ENCODE measurements at places on chromosomes 6 and 20.

DNA sequence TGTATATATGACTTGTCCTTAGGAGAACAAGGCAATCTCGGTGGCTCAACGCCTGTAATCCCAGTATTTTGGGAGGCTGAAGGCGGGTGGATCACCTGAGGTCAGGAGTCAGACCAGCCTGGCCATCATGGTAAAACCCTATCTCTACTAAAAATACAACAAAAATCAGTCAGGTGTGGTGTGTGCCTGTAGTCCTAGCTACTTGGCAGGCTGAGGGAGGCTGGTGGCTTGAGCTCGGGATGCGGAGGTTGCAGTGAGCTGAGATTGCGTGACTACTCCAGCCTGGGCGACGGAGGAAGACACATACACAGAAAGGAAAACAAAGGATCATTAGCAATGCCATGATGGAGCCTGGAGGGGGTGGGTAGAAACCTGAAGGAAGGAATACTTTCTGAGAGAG, 166.6 kb upstream of the RREB1 start:
- no peak for DNase-seq

DNA sequence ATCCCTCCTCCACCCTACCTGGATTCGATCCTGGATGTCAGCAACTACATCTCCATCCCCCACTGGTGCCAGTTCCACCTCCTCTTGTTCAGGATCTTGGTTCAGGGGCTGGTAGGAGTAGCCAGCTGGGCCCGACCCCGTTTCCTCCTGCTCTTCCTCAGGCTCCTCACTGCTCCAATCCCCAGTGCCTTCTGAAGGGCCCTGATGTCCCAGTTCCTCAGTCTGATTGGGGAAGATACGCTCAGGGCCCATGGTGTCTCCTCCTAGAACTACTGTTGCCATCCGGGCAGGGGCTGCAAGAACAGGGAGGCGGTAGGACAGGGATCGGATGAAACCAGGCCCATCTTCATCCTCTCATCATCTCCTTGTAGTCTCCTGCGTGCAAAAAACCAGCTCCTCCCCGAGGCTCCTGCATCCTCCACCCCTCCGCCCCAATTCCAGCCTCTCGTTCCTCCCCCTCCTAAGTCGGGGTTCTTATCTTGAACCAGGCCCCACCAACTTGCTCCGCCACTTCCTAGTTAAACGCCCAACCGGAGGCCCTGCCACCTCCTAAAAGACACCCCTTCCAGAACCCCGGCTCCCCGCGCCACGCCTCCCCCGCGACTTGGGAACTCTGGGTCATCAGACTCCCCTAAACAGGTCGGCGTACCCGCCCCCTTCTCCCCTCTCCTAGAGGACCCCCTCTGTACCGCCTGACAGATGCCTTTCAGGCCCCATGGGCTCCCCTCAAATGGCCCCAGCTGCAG, 476 bp downstream of the MEA1 start:
- DNase-seq, result no peak

- no peak for DNase-seq
Measured at GRCh38 chr6:44146685-44147084, 11.9 kb upstream of the CAPN11 start.

GRCh38 chr6:113351173-113351834, 505.8 kb upstream of the MARCKS start:
- DNase-seq, result peak; percentile 77

- DNase-seq, result no peak
Measured at GRCh38 chr20:15582146-15582760, 991.0 kb downstream of the KIF16B start.

DNA sequence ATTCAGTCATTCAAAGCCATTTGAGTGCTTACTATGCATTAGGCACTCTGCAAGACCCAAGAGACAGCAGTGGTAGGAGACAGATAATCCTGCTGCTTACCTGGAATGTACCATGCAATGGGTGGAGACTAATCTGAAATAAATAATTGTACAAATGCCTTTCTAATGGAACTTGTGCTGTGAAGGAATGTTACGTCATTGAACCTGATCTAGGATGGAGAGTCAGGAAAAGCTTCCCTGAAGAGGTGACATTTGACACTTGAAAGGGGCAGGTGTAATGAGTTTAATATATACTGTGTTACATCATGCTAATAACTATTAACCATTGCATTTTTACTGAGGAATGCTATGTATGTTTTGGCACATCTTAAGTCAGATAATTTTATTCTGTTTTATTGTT, 491.0 kb upstream of the FLRT3 start:
- DNase-seq, result no peak

DNA sequence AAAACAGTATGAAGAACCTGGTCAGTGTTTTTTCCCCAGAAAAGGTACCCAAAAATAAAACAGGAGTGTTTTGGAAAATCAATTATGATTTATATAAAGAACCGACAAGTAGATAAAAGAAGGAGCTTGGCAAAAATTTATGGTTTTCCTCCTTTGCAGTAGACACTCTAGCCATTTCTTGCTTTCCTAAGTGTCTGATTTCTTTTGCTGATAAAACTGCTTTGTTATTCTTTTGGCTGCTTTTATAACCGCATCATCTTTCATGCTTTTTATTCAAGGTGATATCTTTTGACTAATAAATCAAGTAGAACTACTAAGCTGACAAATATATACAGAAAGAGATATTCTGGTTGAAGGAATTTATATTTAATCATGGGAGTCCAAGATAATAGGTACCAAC, 16.6 kb downstream of the ATG5 start:
- DNase-seq, result no peak

DNA sequence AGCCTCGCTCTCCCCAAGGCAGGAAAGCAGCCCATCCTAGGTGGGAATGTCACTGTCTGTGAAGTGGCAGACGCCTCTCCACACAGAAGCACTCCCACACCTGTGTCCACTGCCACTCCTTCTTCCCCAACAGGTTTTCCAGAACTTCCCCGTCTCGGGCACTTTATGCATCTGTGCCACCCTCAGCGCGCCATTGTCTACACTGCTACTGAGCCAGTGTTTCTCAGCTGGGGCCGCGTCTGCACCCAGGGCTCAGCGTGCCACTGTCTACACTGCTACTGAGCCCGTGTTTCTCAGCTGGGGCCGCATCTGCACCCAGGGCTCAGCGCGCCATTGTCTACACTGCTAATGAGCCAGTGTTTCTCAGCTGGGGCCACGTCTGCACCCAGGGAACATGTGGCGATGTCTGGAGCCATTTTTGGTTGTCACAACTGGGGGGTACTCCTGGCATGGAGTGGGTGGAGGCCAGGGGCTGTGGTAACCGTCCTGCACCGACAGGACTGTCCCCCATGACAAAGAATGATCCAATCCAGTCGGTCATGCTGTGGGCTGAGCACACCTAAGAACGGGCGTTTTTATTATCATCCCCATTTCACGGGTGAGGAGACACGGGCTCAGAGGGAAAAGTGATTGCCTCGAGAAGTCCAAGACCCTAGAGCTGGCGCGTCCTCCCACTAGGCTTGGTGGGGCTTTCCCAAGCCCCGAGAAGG, 41.7 kb upstream of the ZBP1 start:
- no peak for DNase-seq

- no peak for DNase-seq
Measured at GRCh38 chr6:149854532-149854931, 9.6 kb downstream of the LRP11 start.

Measured in GM04504 (cell line).